ENCODE measurements at places on chromosomes 16 and 17.

GRCh38 chr17:73363442-73364154 lies 51.8 kb upstream of the CDC42EP4 start:
- no peak for DNase-seq

DNA sequence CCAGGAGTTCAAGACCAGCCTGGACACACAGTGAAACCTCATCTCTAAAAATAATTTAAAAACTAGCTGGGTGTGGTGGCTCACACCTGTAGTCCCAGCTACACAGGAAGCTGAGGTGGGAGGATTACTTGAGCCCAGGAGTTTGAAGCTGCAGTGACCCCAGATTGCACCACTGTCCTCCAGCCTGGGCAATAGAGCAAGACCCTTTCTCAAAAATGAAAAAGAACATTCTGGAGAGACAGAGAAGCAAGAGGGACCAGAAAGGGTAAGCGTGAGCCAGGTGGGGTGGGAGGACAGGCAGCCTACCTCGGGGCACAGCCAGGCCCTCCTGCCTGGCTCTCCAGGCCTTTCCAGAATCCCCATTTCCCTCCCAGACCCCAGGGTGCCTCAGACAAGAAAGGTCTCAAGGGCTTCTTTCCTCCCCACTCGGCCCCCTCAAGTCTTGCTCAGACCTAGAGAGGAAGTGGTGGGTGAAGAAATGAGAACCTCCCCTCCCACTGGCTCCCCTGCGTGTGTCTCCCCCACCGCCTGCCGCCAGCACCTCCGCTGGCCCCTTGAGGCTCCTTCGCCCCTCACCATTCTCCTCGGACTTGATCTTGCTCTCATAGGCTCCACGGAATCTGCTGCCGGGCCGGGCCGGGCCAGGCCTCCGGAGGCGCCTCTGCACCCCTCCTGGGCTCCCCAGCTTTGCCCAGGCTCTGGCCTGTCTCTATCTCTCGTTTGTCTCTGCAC lies 503 bp downstream of the C16orf54 start:
- DNase-seq, result no peak

DNA sequence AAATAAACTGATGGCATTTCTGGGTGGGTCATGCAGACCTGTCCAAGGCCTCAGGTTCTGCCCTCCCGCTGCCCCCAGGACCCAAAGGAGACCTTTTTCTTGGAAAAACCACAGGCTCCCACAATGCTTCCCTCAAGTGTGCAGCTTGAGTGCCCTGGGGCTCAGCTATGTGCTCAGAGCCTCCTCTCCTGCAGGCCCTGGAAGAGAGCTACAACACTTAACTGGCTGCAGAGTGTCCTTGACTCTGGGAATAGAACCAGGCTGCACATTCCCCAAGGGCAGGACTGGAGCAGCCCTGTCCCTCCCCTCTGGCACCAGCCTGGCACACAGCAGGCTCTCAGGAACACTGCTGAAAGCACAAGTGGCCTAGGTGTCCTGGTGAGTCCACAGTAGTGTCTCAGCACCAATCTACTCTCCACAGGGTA lies 4.8 kb upstream of the SREBF1 start:
- no peak for DNase-seq

- no peak for DNase-seq
Measured at GRCh38 chr16:74999609-75000480, 1.0 kb downstream of the ZNRF1 start.

GRCh38 chr17:8729860-8730259 lies 14.8 kb downstream of the CCDC42 start:
- DNase-seq, result no peak

- DNase-seq, result no peak
Measured at GRCh38 chr16:2478279-2478678, 3.4 kb downstream of the TBC1D24 start.

DNA sequence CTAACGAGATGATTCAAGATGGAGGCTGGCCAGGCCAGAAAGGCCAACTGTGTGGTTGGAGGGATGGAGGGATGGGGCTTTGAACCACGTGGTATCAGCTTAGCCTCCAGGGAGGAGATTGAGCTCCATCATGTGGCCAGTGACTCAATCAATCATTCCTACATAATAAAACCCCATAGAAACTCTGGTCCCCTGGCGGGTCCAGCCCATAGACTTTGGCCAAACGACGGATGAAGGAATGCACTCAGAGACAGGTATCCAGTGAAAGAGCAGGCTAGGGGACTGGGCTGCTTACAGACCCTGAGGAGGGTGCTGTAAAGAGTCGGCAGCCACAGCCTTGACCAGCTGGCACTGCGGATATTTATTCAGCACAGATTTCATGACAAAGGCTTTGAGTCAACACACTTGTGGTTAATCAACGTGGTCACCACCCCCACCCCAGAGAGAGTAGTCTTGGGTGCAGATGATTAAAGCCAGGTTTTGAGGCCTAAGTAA lies 308.7 kb upstream of the TNRC6C start:
- no peak for DNase-seq

- DNase-seq, result no peak
Measured at GRCh38 chr17:41697122-41697962, 8.7 kb downstream of the EIF1 start.

- no peak for DNase-seq
Measured at GRCh38 chr17:50865060-50865867, 890 bp downstream of the TOB1 start.

DNA sequence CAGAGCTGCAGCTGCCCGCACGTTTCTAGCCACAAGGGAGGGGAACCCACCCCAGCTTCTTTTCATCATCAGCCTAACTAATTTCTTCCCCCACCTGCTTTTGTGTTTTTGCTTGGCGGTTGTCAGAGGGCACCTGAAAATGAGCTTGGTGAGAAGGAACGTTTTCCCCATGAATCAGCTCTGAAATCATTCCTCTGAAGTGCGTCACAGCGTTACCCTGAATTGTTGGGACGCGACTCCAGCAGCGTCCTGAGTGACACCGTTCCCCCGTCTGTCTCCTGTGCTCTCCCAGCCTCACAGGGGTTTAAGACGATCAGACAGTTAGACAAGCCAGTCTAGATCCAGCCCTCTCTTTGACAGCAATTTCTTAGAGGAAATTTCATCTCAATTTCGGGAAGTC lies 722.9 kb upstream of the EEF2KMT start:
- DNase-seq, result no peak

- no peak for DNase-seq
Measured at GRCh38 chr16:78672779-78673556, 573.5 kb downstream of the WWOX start.

DNA sequence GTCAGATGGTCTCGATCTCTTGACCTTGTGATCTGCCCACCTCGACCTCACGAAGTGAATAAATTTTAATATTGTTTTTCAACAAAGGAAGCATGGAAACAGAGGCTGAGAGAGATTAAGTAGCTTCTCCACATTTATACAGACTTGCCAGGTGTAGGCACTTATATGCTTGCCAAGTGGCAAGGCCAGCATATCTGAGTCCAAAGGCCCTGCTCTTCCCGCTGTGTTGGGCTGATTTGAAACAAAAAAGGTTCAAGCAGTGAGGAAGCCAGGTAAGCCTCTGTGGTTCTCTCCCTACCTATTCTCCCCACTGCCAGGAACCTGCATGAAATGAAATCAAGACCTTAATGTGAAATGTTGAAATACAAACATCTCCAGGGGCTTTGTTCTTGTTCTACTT lies 7.5 kb upstream of the SLC6A4 start:
- DNase-seq, result no peak

GRCh38 chr17:62073993-62074392 lies 8.9 kb upstream of the MED13 start:
- DNase-seq, result no peak

DNA sequence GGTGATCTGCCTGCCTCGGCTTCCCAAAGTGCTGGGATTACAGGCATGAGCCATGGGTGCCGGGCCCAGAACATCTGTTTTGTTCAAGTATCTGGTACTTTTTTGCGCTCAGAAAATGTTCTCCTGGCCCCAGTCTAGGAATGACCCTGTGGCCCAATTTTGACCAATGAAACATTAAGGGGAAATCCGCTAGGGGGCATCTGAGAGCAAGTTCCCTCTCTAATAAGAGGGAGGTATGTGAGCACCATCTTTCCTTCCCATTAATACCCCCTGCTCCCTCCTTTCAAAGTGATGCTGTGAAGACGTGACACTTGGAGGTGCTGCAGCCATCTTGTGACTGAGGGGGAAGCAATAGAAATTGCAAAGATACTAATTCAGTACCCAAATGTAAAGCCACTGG lies 16.5 kb upstream of the CLEC3A start:
- no peak for DNase-seq

GRCh38 chr17:42969001-42969581 lies 4.8 kb upstream of the AARSD1 start:
- no peak for DNase-seq

GRCh38 chr16:15960124-15960971 lies 10.9 kb downstream of the ABCC1 start:
- DNase-seq, result no peak

DNA sequence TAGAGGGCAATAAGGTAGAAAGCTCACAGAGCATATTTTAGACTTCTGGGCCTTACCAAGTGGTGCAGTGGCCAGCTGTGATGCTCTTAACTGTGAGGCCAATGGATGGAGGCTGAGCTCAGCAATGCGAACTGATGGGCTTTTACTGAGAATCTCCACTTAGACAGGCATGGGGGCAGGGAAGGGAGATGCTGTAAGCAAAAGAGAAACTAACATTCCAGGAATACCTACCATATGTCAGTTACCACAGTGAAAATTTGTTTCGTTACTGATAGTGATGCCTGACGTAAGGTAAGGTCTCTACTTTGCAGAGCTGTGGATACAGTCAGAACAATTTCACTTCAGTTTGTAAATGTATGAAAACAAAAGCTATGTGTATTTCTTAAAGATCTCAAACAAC lies 250.6 kb upstream of the ZFHX3 start:
- no peak for DNase-seq

GRCh38 chr17:15507896-15508295 lies 40.5 kb upstream of the CDRT4 start:
- DNase-seq, result no peak

- DNase-seq, result no peak
Measured at GRCh38 chr17:77548967-77549366, 408.2 kb downstream of the SEC14L1 start.

- no peak for DNase-seq
Measured at GRCh38 chr17:81370294-81370693, 25.0 kb upstream of the BAHCC1 start.

GRCh38 chr16:20285993-20286499 lies 41.3 kb downstream of the GP2 start:
- DNase-seq, result no peak

DNA sequence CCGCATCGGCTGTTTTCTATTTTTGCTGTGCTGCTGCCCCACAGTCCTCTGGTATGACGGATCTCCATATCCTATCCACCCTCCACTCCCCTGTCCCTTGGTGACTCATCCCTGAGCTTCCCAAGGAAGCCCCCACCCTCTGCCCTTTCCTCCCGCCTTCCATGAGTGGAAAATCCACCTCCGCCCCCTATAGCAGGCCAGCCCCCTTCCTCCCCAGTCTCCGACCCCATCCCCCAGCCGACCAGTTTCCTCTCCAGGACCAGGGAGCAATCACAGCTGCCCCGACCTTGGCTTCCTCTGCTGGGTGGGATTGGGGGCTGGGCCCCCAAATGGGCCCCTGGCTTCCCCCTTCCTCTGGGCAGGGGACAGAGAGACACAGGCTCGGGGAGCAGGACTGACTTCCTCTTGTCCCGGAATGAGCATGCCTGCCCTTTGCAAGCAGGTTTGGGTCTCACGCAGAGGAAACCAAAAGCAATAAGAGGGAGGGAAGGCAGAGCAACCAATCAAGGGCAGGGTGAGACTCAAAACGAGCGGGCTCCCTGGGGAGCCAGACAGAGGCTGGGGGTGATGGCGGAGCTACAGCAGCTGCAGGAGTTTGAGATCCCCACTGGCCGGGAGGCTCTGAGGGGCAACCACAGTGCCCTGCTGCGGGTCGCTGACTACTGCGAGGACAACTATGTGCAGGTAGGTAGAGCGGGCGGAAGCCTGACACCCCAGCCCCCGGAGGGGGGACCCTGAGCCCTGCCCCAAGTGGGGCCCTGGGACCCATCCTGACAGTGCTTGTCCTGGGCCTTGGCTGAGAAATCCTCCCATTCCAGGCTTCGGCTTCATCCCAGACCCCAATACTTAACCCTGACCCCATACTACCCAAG lies at the start of the genes ABI3 and GNGT2:
TSS of gene ABI3 (plus strand) at position 550 of the 872 bp plus-strand sequence. CDS start at position 568, 18 bp downstream.
TSS of gene GNGT2 (minus strand) at position 417 of the 872 bp plus-strand sequence. CDS start 3,152 bp downstream, outside the sequence.
- no peak for DNase-seq

GRCh38 chr16:12296991-12297390 lies 320.5 kb downstream of the SNX29 start:
- no peak for DNase-seq

GRCh38 chr16:28326881-28327610 lies 34.7 kb downstream of the SBK1 start:
- no peak for DNase-seq

DNA sequence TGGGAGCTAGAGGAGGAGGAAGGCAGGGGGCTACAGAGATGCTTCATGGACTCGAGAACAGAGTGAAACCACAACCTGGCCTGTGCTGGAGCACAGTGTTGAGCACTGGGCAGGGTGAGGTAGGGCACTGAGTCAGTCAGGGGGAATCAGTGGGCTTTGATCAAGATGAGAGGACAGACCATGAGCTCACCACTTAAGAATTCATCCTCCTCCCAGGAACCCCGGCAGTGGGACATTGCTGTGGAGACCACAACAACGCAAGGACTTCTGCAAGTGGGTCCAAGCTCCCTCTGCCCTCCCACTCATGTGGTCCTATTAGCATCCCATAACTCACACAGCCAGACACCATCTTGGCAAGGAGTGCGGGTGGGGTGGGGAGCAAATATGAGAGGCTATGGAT lies 1.7 kb upstream of the CES5A start:
- DNase-seq, result no peak

GRCh38 chr16:71792176-71792575 lies 16.5 kb downstream of the AP1G1 start:
- no peak for DNase-seq

- no peak for DNase-seq
Measured at GRCh38 chr16:88703486-88704309, 2.5 kb downstream of the RNF166 start.

GRCh38 chr16:70444249-70445063 lies 5.6 kb upstream of the ST3GAL2 start:
- DNase-seq, result no peak

- no peak for DNase-seq
Measured at GRCh38 chr16:54719624-54720023, 211.0 kb upstream of the IRX5 start.

- DNase-seq, result no peak
Measured at GRCh38 chr17:57674894-57675293, 70.2 kb downstream of the CCDC182 start.

- no peak for DNase-seq
Measured at GRCh38 chr16:4319454-4320421, 3.9 kb downstream of the GLIS2 start.

GRCh38 chr17:45218895-45219661 lies 2.6 kb upstream of the FMNL1 start:
- DNase-seq, result no peak

- no peak for DNase-seq
Measured at GRCh38 chr17:11704041-11704440, 105.8 kb downstream of the DNAH9 start.

DNA sequence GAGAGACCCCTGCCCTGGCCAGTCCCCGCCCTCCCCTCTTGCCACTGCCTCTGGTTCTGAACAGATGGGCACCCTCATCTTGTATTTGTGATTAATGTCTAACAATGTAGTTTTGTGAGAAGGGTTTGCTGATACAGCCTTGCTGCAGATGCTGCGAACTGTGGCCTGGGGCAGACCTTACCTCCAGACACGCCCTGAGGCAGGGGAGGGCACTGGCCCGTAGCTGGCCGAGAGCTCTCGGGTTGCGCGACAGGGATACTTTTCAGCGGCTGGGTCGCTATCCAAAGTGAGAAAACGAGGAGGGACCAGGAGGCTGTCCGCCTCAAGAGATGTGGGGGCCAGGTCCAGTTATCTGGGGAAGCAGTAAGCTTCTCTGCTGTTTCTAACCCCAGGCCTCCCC lies 21.9 kb downstream of the STH start:
- no peak for DNase-seq

GRCh38 chr16:50209546-50210265 lies 56.6 kb downstream of the TENT4B start:
- DNase-seq, result no peak
